CD4-positive, CD25-positive, alpha-beta regulatory T cell (primary cell): ENCODE measurements at places on chromosomes 16 and 17.

DNA sequence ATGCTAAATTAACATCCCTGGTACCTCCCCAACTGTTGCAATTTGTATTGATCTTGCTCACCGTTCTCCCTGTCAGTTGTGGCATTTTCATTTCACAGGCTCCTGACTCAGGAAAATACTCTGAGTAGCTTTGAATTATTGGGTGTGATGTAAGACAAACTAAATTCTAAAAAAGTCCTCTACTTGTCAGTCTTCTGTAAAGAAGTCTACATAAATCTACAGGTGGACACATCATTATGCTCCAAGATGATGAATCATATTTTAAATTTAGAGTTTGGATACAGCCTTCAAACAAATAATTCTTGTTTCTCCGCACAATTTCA, 47.2 kb downstream of the MARCHF10 start:
- no peak for DNase-seq

DNA sequence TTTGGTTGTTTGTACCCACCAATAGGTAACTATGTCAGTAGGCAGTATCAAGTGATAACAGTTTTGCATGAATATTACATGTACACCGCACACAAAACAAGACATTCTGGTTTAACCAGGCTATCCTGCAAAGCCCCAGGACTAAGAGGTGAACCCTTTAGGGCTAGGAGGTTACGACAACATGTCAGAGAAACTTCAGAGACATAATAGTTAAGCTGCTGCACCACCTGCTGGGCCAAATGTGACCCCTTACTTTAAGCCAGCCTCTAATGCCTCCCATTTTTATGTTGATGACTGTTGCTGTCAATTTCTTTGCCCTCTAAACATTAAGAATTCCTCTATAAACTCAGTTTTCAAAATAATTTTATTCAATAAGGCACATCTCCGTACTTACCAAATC, 15.4 kb downstream of the SRP68 start:
- DNase-seq, result no peak

DNA sequence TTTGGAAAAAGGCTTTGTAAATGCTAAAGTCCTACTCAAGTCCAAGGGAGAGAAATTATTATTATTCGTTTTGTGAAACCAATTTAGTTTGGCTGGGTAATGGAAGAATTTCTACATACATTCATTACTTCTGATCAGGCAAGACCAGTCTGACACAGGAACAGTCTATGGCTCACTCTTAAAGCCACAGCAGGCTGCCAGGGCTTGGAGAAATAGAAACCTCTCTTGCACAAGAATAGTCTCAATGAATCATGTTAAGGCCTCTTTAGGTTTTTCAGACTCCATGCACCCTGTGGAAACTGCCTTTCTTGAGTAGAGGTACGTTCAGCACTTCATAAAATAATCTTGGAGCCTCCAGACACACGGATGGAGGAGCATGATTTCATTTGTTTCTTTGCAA, 167.7 kb downstream of the IRX3 start:
- no peak for DNase-seq

GRCh38 chr16:53152329-53152728, 97.5 kb downstream of the CHD9 start:
- no peak for DNase-seq

DNA sequence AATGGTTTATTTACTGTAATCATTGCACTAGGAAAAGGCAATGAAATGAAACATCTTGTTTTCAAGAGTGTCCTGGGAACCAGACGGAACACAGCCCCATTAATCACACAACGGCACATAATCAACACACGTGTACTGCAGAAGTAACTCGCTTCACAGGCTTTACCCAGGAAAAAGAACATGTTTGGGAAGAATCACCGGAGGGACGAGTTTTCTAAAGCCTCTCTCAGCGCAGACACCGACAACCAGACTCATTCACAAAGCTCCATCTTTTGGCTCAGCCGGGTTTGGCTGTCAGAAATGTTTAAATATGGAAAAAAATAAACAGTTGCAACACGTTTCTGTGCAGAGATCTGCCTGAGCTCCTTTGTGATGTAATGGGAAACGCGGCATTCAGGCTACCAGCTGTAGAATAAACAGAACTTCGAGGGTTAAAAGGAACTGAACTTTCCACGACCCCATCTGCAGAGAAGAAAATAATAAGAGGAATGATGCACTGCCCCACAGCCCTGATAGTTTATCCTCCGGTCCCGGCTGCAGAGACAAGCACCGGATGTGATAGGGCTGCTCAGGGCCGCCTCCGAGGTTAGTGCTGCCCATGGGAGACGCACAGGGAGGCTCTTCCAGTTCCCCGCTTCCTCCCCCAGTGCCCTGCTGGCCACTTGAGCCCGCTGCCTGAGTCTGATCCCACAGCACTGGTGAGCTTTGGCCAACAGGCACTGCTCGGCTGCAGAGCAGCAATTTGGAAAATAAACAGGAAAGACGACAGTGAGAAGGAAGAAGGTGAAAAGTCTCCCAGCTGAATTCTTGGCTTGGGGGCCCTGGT, 119.8 kb downstream of the HIC1 start:
- DNase-seq, result no peak

DNA sequence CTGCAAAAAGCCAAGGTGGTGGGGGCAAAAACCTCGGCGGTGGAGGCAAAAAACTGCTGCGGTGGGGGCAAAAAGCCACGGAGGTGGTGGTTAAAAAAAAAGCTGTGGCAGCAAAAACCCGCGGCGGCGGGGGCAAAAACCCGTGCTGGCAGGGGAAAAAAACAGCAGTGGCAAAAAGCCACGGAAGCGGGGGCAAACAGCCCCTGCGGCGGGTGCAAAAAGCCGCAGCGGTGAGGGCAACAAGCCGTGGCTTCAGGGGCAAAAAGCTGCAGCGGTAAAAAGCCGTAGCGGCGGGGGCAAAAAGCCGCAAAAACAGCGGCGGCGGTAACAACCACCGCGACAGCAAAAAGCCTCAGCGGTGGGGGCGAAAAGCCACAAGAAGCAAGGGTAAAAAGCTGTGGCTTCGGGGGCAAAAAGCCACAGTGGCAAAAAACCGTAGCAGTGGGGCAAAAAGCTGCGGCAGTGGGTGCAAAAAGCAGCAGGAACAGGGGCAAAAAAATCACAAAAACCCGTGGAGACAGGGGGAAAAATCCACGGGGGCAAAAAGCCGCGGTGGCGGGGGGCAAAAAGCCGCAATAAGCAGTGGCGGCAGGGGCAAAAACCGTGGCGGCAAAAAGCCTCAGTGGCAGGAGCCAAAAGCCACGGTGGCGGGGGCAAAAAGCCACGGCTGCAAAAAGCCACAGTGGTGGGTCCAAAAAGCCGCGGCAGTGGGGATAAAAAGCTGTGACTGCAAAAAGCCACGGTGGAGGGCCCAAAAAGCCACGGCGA, 193.7 kb downstream of the SHCBP1 start:
- no peak for DNase-seq

DNA sequence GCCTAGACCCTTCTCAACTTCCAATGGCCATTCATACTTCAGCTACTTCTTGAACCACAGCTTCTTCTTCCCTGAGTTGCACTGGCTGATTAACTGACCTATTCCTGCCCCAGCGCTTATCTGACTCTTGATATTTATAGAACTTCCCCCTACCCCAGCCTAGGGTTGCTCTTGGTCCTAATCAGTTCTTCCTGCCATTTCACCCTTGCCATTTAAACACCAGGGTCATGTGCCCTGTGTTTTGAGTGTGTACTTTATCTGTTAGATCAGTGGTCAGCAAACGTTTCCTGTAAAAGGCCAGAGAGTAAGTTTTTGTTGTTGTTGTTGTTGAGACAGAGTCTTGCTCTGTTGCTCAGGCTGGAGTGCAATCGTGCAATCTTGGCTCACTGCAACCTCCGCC, 82.4 kb upstream of the COX10 start:
- no peak for DNase-seq

DNA sequence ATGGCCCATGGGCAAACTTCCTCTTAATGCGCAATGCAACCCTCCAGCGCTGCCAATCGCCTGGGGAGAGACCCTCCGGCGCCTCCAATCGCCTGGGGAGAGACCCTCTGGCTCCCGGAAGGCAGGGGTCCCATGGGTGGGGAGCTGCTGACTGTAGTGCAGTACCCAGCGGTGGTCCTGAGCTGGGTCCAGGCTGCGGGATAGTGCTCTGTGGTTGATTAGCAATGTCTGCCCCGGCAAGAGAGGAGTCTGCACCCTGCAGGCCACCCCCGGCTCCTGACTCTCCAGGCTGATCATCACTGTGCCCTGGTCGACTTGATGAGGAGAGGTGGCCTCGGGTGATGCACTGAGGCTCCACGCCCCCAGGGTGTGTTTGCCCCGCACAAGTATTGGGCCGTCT, 44.6 kb upstream of the ZNF469 start:
- no peak for DNase-seq

GRCh38 chr16:86069736-86070298, 170.9 kb downstream of the IRF8 start:
- DNase-seq, result no peak

- peak; percentile 23 for DNase-seq
Measured at GRCh38 chr16:19808061-19808641, 76.5 kb downstream of the GPRC5B start.

GRCh38 chr17:413016-413350, 60.4 kb upstream of the RPH3AL start:
- peak; percentile 20 for DNase-seq

GRCh38 chr16:81863630-81864352, 84.7 kb downstream of the PLCG2 start:
- no peak for DNase-seq

DNA sequence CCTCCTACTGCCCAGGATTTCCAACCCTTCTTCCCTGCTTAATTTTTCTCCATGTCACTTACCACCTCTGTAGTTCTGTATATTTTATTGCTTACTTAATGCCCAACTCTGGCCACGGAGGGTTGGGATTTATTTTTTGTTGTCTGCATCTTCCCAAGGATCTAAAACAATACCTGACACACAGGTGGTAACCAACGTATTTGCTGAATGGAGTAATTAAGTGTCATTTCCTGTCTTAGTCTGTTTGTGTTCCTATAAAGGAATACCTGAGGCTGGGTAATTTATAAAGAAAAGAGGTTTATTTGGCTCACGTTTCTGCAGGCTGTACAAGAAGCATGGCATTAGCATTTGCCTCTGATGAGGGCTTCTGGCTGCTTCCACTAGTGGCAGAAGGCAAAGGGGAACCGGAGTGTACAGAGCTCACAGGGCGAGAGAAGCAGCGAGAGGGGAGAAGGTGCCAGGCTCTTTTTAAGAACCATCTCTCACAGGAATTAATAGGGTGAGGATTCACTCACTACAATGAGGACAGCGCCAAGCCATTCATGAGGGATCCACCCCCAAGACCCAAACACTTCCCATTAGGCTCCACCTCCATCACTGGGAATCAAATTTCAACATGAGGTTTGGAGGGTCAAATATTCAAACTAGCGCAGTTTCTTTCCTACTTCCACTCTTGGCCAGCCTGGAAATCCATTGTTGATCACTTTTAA, 44.8 kb downstream of the ERN1 start:
- no peak for DNase-seq

DNA sequence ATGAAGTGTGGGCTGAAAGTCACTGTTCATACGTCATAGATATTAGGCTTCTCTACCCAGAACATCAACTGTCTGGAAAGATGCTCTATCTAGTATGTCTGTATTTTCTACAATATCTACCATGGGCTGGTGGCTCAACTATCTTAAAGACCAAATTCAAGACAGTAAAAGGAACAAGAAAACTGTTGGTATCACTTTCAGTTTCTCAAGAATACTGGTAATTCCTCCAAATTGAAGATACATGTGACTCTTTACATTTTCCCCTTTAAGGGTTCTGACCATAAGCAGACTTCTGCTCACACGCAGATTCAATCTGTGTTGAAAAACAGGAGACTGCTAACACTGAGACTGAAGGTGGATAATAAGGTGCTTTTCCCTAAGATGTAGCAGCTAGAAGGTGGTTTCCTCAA, 24.2 kb downstream of the XPO6 start:
- peak; percentile 69 for DNase-seq

DNA sequence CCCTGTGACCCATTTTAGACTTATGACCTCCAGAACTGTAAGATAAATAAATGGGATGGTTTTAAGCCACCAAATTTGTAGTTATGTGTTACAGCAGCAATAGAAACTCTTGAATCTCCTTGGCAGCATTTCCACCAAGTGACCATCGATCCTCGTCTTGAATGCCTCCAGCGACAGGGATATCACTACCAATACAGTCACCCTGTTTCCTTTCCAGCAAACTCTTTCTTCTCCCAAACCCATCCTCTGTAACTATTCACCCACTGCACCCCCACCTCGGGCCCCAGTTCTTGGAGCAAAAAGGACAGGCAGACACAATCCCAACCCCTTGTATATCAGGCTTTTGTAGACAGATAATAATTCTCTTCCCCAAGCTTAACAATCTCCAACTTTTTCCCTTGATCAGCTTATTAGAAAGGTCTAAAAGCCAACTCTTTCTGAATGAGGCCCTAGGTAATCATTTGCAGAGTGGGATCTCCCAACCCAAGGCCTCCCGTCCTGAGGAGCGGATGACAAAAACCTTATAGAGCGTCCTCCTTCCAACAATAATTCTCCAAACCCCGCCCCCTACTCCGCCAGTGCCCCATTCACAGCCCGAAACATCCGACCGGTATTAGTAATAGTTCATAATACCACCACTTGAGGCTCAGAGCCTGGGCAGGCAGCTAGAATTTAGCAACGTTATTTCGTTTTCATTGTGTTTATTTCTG, 14.7 kb upstream of the PLLP start:
- no peak for DNase-seq

- DNase-seq, result no peak
Measured at GRCh38 chr17:27529230-27529796, 73.1 kb downstream of the KSR1 start.

- DNase-seq, result no peak
Measured at GRCh38 chr17:55237841-55238178, 26.9 kb upstream of the HLF start.

DNA sequence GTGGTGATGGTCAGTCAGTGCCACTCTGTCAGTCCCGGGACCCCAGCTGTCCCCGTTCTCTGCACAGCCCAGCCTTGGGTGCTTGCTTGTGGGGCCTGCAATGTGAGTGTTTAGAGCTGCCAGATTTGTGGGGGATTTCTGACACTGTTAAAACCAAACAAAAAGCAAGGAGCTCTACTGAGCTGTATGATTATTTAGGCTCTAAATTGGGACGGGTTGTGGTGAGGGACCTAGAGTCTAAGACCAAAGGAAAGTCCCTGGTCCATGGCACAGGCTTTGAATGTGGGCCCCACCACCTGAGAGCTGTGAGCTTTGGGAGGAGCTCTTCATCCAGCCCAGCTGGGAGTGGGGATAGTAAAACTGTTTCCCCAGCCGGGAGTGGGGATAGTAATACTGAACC, 63.3 kb downstream of the KSR1 start:
- DNase-seq, result no peak
